ENCODE measurements at places on chromosomes 3 and 15. TPM values are rescaled to one million over a fixed set of nuclear protein-coding genes. Genes with fewer than 3 reads are reported as not detected.

- no peak for DNase-seq
Observed at GRCh38 chr3:124858275-124858674, 28.9 kb downstream of the ITGB5 start.

- no peak for DNase-seq
Observed at GRCh38 chr3:50671331-50671730, 3.4 kb upstream of the DOCK3 start.

DNA sequence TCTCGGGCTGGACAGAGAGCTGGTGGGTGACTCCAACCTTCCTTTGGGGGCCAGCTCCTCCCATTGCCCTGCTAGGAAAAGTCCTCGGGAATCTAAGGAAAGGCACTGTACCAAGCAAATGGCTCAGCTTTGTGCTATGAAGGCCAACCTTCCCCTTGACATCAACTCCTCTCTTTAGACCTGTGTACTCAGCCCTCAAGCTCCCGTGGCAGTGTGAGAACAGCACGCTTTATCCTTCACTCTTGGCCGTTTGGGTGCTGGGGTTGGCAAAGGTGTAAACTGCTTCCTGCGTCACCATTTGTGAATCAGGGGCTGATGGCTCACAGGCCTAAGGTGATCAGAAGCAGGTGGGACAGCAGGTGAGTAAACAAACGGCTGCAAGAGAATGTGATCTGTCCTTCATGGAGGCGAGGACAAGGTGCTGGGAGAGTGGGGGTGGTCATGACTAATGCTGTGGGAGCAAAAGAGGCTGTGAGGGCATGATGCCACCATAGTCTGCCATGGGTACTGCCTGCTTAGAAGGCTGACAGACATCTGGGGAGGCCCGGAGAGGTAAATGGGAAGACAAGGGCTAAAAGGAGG, 165.2 kb upstream of the TPM1 start:
- DNase-seq: no peak

DNA sequence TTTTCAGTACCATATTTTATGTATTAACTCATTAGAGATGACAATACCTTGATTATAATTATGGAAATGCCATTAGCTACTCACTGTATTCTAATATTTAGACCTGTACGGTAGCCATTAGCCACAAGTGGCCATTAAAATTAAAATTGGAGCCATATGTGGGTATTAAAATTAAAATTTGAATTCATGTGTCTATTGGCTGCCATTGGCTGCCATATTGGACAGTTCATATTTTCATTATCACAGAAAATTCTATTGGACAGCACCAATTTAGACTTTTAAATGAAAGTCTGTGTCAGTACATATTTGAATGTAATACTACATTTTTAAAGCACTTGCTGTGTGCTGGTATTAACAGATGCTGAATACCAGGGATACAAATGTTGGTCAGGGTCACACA, 3.0 kb downstream of the ATP11B start:
- no peak for DNase-seq

Gene PIGZ
- 1.3 TPM for polyA plus RNA-seq
